Activated CD4-positive, alpha-beta T cell treated with anti-CD3 and anti-CD28 coated beads for 4 hours (primary cell): ENCODE measurements at places on chromosomes 3 and 15.

- DNase-seq = peak; percentile 50
These were observed 1.0 kb downstream of the PAK2 start for GRCh38 chr3:196740481-196741248.

DNA sequence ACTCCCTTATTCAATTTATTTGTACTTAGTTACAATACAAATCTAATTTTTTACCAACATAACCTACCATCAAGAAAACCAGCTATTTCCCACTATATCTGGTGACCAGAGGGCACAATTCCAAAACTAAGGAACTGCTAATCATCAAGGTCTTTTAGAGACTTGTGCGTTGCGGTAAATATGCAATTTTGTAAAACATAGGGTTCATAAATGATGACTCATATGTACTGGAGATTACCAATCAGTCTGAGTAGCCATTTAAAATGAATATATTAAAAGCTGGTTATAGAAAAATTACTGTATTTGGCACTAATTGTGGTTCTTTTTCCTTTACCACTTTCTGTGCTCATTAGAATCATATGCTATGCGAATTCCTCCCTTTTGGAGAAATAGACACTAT lies 859.6 kb downstream of the ROBO1 start:
- DNase-seq = no peak

DNA sequence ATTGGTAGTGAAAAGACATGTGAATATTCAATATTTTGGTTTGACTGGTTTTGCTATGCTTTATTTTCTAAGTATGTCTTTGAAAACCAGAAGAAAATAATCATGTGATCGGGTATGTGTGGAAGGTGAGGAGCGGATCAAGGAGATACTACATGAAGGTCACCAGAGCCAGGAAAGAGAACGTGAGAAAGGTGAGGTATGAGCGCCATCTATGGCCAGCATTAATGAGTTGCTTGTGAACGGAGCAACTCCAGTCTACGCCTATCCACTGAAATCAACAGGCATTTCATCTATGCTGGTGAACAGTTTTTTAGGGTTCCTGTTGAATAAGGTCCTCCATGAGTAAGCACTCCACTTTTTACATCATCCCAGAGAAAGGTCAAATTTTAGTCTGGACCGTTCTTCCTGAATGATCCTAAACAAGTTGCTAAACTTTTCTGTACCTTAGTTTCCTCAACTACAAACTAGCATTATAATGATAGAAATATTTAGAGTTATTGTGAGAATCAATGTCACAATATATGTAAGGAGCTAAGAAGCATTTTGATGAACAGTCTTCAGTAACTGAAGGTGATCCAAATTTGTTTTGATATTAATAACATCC lies 1435.2 kb upstream of the CADM2 start:
- DNase-seq = no peak

DNA sequence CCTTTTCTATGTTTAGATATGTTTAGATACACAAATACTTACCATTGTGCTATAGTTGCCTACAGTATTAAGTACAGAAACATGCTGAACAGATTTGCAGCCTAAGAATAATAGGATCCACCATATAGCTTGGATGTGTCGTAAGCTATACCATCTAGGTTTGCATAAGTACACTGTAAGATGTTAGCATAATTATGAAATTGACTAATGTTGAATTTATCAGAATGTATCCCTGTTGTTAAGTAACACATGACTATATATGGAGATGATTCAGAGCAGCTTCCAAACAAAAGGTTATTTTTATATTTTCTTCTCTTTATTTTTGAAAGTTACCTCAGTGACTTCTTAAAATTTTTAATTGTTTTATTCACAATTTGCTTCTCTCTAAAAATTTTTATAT lies 2.4 kb downstream of the SLC28A2 start:
- DNase-seq = no peak

DNA sequence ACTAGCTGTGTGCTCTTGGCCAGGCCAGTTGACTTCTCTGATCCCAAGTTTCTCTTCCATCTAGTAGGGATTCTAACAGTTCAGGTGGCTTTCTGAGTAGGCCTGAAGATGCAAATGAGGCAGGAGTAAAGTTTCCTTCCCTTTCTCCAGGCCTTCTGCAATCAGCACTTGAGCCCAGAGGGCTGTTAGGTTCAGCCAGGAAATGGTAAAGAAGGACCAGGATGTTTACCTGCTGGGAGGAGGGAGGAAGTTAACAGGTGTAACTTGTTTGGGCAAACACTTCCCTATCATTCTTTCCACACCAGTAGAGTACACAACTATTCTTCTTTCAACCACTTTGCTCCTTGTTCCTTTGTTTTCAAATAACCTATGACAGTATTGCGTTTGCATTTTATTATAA lies 13.3 kb upstream of the TNFSF10 start:
- no peak for DNase-seq

DNA sequence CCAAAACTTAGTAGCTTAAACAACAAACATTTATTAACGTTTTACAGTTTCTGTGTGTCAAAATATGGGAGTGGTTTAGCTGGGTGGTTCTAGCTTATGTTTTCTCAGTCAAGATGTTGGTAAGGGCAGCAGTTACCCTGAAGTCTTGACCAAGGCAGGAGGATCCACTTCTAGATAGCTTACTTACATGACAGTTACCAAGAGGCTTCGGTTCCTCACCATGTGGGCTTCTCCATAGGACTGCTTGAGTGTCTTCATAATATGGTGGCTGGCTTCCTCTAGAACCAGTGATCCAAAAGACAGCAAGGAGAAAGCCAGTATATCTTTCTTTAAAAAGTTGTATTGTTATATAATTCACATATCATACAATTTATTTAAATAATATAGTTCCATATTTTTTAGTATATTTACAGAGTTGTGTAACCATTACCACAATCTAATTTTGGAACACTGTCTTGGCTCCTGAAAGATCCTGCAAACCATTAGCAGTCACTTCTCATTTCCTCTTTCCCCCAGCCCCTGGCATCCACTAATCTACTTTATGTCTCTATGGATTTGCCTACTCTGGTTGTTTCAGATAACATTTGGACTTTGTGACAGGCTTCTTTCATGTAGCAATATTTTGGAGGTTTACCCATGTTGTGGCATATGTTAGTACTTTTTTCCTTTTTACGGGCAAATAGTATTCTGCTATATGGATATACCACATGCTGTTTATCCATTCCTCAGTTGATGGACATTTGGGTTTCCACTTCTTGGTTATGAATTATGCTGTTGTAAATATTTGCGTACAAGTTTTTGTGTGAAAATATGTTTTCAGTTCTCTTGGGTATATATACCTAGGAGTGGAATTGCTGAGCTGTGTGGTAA lies 33.3 kb downstream of the MAPK6 start:
- no peak for DNase-seq

DNA sequence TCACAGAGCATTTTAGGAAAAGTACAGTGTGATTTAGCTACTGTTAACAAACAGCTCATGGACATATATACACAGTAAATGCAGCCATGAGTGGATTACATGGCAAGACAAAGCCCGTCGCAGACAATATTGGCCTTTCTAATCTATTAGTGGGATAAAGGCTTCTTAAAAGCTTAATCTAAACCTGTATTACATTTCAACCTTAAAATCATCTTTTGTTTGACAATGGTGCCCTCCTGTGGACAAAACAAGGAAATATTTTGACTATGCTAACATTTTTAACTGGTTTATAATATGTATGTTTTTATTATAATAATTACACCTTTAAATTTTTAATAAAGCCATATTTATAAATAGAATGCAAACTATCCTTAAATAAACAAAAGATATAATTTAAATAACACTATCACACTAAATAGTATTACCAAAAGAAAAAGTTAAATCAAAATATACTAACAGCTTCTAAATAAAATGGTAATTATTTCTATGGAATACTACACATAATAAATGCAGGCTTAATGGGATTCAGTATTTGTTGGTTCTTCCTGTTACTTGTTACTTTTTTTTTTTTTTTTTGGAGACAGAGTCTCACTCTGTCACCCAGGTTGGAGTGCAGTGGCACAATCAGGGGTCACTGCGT lies 38.6 kb downstream of the TAFA4 start:
- peak; percentile 7 for DNase-seq
